ENCODE measurements at places on chromosomes 13 and 19.
A peak's percentile ranks its signal among the peaks of the same experiment; 100 is the strongest.

- DNase-seq: peak; percentile 66
Observed at GRCh38 chr19:57888560-57889231, at the start of gene ZNF814. Gene ZNF814 (minus strand): TSS chr19:57889037. CDS start chr19:57888802, 235 bp downstream.

DNA sequence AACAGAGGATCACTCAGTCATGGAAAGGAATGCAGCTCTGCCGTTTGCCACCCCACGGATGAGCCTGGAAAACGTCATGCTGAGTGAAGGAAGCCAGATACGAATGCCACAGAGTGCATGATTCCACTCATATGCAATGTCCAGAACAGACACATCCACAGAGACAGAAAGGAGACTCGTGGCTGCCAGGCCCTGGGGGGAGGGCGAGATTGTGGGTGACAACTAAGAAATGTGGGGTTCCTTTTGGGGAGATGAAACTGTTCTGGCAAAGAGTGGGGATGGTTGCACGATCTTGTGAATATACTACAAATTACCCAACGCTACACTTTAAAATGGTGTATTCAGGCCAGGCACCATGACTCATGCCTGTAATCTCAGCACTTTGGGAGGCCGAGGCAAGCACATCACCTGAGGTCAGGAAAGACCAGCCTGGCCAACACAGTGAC, 27.2 kb upstream of the NAPA start:
- no peak for DNase-seq

DNA sequence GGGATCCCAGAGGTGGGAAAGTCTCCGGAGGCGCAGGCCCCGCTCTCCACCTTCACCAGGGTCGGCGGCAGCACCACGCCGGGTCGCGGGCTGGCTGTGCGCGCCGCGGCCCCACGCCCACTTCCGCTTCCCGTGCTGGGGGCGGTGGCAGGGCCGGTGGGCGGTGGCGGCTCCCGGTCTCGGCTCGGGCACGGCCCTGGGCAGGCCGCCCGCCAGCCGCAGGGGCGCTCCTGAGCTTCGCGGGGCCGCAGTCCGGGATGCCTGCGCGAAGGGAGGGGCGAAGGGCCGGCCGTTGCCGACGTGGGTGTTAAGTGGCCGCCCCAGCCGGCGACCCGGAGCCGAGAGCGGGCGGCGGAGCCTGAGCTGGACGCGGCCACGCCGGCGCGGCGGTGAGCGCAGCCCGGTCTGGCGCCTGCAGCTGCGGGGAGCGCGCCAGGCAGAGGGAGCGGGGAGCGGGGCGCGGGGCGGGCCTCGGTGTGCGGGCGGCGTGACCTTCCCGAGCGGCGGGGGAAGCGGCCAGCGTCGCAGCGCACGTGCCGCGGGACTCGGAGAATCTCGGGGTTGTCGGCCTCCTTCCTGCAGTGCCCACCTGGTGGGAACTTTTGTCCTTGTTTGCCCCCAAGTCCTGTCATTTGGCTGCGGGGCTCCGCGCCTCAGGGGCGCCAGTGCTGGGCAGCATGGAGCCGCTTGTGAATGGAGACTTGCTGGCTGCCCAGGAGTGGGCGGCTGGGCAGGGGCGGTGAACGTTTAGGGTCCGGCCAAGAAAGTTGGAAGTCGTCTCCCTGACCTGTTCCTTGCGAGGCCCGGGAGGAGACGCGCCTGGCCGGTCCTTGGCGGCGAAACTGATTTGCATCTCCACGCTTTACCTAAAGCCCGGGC, at the start of gene SLC25A15:
SLC25A15 (plus strand) TSS at position 337 of the 879 bp plus-strand sequence. CDS start 3,616 bp downstream, outside the sequence.
- DNase-seq: peak; percentile 65

GRCh38 chr19:51607920-51608562, 22.2 kb downstream of the SIGLEC5 start:
- DNase-seq: peak; percentile 39

DNA sequence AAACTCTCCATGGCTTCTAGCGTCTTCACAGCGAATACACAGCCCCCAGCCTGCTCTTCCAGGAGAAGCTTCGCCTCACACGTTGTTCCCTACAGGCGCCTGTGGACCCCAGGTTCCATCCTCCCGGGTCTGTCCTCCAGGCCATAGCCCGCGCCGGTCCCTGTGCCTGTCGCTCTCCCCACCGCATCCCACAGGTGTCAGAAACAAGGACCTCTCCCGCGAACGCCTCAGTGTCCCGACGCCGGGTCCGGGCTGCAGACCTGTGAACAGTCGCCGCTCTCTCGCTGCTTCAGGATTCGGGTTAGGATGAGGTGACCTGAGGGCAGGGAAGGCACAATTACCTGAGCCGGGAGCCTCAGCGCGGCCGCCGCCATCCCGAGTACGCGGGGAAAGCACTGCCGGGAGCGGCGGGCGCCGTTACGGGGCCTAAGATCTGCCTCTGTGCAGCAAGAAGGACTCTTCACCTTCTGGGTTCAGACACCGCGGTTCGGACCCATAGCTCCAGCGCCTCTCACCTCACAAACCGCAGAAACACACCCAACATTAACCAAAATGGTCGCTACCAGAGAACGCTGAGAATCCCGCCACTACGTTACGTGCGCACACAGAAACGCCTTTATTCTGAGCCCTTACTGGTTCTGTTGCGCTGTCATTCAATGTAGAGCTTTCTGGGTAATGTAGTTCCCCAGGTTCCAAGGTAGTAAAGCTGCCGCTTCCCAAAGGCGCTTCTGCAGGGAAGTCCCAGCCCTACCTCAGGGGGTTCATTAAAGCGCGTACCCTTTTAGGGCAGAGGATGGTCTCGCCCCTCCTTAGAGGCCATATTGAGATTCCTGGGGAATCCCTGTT, at the start of gene ZNF418:
ZNF418 (minus strand) TSS at position 583 of the 846 bp plus-strand sequence. CDS start 1,580 bp downstream, outside the sequence.
- no peak for DNase-seq

DNA sequence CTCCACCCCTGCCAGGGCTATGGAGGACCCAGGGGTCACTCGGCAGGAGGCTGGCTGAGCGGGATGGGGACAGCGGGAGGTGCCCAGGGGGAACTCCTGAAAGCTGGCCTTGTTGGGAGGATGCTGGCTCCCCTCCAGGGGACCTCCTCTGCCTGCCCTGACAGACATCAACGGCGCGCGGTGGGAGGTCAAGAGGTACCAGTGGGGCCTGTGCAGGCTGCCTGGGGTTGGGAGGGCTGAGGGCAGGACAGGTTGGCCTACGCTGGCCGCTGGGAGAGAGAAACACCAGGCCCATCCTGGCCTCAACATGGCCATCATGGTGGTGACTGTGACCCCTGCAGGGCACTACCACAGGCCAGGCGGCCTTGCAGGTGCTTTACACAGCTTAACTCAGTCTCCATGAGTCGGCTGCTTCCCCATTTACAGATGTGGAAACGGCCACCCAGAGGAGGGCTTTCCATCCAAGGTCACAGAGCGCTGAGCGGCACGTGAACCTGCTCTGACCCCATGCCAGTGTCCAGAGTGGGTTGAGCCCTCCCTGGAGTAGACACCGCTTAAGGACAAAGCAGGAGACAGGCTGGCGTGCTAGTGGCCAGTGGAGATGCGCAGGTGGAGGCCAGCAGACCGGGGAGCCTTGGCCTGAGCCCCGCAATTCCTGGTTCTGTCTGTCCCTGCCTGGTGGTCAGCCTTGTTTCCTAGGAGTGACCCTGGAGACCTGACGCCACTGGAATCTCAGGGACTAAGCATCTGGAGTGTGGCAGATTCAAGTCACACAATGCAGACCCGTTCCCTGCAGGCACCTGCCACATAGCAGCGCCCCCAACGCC, 27.6 kb downstream of the CEBPG start:
- no peak for DNase-seq

GRCh38 chr13:77516342-77516789, 19.1 kb upstream of the SCEL start:
- no peak for DNase-seq

- DNase-seq: no peak
Observed at GRCh38 chr13:40163066-40164000, 503.1 kb downstream of the FOXO1 start.

DNA sequence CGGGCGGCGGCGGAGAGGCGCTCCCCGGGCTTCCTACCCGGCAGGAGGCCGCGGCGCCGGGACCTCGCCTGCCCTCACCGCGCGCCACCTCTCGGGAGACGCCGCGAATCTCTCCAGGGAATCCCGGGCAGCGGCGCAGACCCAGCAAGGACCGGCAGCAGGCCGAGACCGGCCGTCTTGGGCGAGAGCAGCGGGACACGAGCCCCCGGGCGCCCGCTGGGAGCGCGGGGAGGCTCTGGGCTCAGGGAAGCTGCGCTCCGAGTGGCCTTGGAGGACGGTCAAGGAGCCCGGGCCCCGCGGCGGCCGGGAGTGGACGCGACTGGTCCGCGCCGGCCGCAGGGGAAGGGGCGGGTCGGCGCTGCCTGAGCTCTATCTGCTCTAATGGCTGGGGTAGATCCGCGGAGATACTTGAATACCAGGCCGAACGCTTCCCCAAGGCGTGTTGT, 14.7 kb downstream of the CDX2 start:
- no peak for DNase-seq
